Body of pancreas (tissue), 4 donors: ENCODE measurements at places on chromosomes 7 and 10. TPM values are rescaled to one million over a fixed set of nuclear protein-coding genes. Genes with fewer than 3 reads are reported as not detected.
A peak's percentile ranks its signal among the peaks of the same experiment; 100 is the strongest.

The SAMD9L gene
- 6.6 TPM for total RNA-seq

The FAM25A gene
- total RNA-seq, result not detected

The RARRES2 gene
- 400 TPM for total RNA-seq

The NODAL gene
- not detected for total RNA-seq

The MPP7 gene
- 5.9 TPM for total RNA-seq

The NEBL gene
- 18.5 TPM for total RNA-seq

DNA sequence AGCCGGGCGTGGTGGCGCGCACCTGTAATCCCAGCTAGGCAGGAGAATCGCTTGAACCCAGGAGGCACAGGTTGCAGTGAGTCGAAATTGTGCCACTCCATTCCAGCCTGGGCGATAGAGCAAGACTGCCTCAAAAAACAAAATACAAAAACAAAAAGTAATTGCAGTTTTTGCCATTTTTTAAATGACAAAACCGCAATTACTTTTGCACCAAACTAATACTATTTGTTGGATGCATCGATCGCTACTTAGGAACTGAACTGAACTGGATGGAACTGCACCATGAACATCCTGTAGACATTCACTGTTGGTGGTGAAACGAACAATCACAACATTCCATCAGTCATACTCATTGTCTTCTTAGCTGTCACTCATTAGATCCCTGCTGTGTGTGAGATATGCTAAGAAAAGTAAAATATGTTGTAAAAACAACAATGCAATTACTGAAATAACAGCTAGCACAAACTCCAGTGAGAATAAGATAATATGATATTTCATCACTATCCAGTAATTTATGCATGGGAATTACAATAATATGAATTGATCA lies 341.2 kb downstream of the ACTR3B start:
- no peak for DNase-seq
- no peak overlapping the region for H3K4me3 ChIP-seq
- H3K36me3 ChIP-seq, result no peaks in the 10 kb centered on the region
- H3K4me1 ChIP-seq, result no peaks in the 10 kb centered on the region

DNA sequence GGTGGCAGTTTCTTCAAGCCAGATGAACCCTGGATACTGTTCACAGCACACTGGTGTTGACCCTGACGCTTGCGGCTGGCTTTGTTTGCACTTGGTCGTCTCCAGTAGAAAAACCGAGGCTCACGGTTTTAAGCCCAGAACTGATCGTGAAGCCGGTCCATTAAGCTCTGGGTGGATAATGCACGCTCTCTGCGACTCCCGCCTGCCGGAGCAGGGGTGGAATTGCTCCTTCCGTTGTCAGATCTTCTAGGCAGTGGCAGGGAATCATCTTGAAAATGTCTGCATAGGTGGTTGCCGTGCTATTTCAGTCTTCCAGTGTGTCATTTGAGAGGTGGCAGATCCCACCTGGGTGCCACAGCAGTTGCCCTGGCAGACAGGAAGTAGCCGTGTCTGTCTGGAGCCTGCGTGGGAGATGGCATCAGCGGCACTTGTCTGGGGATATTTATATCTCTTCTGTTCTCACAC lies 35.9 kb upstream of the AP5Z1 start:
- peak overlapping the region; percentile 4 for H3K27ac ChIP-seq
- no peaks in the 10 kb centered on the region for H3K27me3 ChIP-seq
- peaks cover 21% of the 10 kb centered on the region for H3K4me1 ChIP-seq
- H3K36me3 ChIP-seq, result peaks cover 10% of the 10 kb centered on the region
- DNase-seq, result peak; percentile 61

- no peak for DNase-seq
- no peak overlapping the region for H3K27ac ChIP-seq
- H3K4me3 ChIP-seq, result no peak overlapping the region
- no peaks in the 10 kb centered on the region for H3K36me3 ChIP-seq
These were observed 95.8 kb downstream of the CLEC2L start for GRCh38 chr7:139619367-139619657.

DNA sequence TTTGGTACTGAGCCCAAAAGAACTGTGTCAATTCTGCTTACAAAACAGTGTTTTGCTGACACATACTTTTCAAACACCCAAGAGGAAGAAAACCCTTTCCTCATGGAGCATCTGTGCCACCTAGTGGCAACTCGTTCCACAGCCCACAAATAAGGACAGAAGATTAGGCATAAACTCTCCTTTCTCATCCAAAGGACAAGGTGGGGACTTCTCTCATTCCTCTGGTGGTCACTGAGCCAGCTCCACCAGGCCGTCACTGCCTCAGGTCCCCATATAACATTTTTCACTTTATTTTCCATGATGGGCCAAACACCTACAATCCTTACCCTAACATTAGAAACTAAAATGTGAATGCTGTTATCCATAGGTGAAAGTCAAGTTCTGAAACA lies 76.9 kb downstream of the RNF216 start:
- no peaks in the 10 kb centered on the region for H3K27me3 ChIP-seq
- H3K36me3 ChIP-seq, result no peaks in the 10 kb centered on the region
- no peak overlapping the region for H3K4me3 ChIP-seq
- DNase-seq, result peak; percentile 85
- H3K4me1 ChIP-seq, result peaks cover 30% of the 10 kb centered on the region
- H3K27ac ChIP-seq, result no peak overlapping the region

DNA sequence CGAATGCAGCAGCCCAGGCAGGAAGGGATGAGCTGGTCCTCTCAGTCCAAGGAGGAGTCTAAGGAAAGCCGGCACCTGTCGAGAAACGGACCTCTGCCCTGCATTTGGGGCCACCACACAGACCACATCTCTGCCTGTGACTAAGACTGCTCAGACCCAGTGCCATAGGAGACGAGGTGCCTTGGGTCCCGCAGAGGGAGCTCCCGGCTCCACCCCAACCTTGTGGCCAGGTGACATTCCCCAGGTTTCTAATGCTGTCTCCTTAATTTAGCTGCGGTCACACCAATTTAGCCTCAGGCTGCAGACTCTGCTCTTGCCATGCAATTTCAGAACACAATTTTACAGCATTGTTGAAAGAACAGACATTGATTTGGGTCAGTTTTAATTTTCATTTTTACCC lies 22.8 kb upstream of the CRHR2 start:
- no peak overlapping the region for H3K27ac ChIP-seq
- H3K36me3 ChIP-seq, result no peaks in the 10 kb centered on the region
- no peak overlapping the region for H3K4me3 ChIP-seq
- H3K4me1 ChIP-seq, result peaks cover 8% of the 10 kb centered on the region
- no peaks in the 10 kb centered on the region for H3K27me3 ChIP-seq
- no peak for DNase-seq

DNA sequence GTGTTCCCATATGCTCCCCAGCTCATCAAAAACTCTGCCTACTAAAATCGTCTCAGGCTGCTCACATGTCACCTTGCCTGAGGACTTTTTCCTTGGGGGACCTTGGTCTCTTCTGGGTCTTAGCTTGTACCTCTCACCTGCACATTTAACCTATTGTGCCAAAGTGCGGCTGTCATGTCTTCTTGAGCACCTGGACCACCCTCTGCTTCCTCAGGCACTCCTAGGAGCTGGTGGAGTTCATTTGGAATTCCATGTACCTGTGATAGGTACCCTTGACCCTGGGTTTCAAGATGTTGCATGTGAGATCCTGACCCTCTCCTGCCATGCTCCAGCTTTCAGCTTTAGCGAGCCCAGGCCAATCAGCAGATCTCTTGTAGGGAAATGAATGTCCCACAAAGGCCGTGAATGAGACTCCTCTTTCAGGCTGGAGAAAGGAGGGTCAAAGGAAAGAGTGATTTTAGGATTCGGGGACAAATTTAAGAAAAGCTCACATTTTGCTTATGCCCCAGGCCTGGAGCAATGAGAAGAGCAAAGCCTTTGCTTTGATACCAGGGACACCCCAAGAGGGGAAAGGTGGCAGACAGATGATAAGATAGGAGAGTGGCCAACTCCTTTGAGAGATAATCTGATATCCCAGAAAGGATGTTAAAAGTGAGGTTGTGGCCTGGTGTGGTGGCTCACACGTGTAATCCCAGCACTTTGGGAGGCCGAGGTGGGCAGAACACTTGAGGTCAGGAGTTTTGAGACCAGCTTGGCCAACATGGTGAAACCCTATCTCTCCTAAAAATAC lies 10.6 kb upstream of the DNAJB12 start:
- no peak overlapping the region for H3K4me3 ChIP-seq
- DNase-seq, result no peak
- H3K27ac ChIP-seq, result no peak overlapping the region
- H3K36me3 ChIP-seq, result no peaks in the 10 kb centered on the region

DNA sequence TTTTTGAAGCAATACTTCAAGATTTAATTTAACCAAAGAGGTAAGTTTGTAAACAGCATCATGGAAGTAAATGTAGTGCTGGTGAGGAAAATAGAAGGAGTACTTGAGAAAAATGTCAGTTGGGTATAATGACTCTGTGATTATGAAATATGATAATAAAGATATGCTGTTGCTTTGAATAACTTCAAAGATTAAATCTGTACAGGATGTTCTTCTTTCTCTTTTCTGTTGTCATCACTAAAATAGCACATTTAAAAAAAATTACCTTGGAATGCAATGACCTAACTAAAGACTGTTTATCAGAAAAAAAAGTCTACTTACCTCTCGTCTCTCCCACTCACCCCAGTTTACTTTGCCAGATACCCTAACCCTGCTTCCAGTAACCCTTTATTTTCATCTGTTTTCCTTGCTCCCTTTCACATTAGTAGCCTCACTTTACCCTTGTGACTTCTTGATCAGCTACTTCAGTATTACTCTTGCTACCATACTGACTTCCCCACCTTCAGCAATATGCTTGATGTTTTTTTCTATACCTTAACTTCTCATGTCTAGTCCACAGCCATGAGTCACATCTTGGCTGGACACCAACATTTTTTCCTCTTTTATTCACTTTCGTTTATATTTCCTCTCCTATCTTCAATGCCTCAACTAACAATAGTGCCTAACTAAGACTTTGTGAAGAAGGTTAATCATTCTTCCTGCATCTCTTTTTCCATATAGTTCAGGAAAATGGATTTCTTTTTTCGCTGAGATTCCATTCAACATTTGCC lies 29.7 kb upstream of the TAS2R16 start:
- no peak overlapping the region for H3K4me3 ChIP-seq
- no peak for DNase-seq
- H3K4me1 ChIP-seq, result no peaks in the 10 kb centered on the region
- H3K36me3 ChIP-seq, result no peaks in the 10 kb centered on the region

DNA sequence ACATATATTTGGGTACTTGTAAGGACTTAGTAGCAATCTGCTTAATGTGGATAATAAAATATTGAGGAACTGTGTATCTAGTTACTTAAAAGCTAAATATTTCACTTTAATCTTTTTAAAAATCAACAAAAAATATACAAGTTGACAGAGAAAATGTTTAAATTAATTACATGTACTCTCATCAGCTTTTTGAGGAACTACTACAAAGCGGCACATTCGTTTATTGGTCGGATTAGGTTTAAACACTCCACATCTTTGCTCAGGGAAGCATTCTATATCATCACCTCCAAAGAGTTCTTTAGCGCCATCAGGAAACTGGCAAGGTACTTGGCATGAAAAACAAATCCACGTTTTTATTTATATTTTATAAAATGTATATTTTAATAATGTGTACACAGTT lies 1.6 kb downstream of the ATOH7 start:
- no peaks in the 10 kb centered on the region for H3K27me3 ChIP-seq
- H3K27ac ChIP-seq, result no peak overlapping the region
- no peak for DNase-seq
- no peaks in the 10 kb centered on the region for H3K36me3 ChIP-seq
- H3K4me3 ChIP-seq, result no peak overlapping the region

- no peak overlapping the region for H3K27ac ChIP-seq
- no peak overlapping the region for H3K4me3 ChIP-seq
- DNase-seq, result peak; percentile 98
- no peaks in the 10 kb centered on the region for H3K27me3 ChIP-seq
- peaks cover 52% of the 10 kb centered on the region for H3K4me1 ChIP-seq
These were observed 237.2 kb upstream of the KAT6B start for GRCh38 chr10:74589226-74589673.

DNA sequence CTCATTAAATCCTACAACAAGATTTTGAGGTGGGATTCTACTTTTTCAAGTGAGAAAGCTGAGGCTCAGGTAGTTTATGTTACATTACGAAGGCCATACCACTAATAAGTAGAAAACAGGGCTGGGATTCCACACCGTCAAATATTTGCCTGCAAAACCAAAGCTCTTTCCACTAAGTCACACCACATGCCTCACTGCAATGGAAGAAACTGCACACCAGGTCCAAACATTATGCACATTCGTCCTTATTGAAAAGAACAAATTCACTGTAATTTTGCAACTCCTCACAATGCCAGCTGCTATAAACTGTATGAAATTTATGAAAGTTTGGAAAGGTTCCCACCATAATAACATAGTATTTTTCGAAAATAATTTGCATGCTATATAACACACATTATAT lies 66.5 kb downstream of the DGKB start:
- DNase-seq, result no peak
- H3K4me3 ChIP-seq, result no peak overlapping the region

DNA sequence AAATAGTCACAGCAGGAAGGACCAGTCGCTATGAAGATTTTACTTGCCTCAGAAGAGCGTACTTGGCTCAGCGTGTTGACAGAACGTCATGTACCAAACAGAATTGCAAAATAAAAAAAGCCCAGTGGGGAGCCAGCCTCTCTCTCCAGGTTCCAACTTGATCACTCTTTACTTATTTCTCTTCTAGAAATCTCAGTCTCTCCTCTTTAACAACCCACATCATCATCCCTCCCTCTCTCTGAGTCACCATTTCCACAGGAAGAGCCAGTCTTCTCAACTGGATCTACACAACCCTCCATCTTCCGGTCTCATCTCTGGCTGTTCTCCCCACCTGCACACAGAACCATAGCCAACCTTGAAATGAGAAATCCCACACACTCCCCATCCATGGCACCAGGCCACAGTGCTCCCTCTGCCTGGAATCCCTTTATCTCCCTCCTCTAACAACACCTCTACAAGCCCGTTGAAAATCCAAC lies 718.3 kb downstream of the GRID1 start:
- H3K27me3 ChIP-seq, result no peaks in the 10 kb centered on the region
- H3K27ac ChIP-seq, result no peak overlapping the region
- no peak for DNase-seq
- no peak overlapping the region for H3K4me3 ChIP-seq
- H3K36me3 ChIP-seq, result no peaks in the 10 kb centered on the region
- no peaks in the 10 kb centered on the region for H3K4me1 ChIP-seq

GRCh38 chr10:3606309-3606708 lies 178.7 kb downstream of the KLF6 start:
- no peaks in the 10 kb centered on the region for H3K36me3 ChIP-seq
- H3K4me3 ChIP-seq, result no peak overlapping the region
- no peaks in the 10 kb centered on the region for H3K27me3 ChIP-seq
- H3K27ac ChIP-seq, result no peak overlapping the region
- no peak for DNase-seq

DNA sequence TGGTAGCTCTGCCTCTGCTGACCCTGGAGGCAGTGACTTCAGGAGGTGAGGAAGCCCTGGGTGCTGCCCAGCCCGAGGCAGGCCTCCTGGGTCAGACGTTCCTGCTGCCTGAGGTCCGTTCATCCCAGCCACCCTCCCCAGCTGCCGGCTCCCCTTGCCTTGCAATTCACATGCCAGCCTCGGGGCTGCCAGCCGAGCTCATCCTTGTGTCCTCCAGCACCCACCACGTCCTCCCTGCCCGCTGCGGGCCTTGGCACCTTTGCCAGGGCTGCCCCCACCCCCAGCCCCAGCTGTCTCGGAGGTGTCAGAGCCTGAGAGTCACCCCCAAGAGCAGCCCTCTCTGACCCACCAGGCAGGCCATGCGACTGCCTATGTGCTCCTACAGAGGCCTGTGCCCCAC lies 162.1 kb upstream of the RNF32 start:
- H3K4me3 ChIP-seq, result no peak overlapping the region
- no peak for DNase-seq
- H3K27ac ChIP-seq, result no peak overlapping the region
- H3K36me3 ChIP-seq, result no peaks in the 10 kb centered on the region
- H3K27me3 ChIP-seq, result no peaks in the 10 kb centered on the region
- no peaks in the 10 kb centered on the region for H3K4me1 ChIP-seq
